ENCODE measurements at places on chromosomes 7 and 10.

DNA sequence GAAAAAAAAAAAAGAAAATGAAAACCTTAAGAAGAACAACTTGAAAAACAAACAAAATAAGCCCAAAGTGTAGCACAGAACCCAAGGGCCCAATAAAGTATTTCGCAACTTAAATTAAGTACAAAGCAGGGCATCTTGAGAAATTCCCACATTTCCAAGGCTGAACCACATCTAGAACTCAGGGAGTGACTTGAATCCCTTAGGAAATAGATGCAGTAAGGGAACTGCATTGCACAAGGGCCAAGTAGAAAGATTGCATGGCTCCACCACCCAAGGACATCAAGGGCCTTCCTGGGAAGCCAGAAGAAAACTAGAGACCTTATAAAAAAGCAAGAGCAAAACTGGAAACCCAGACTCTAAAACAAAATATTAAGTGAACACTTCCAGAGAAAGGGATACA, 352.7 kb downstream of the CXCL12 start:
- H3K27me3 ChIP-seq = no peaks in the 10 kb centered on the region

DNA sequence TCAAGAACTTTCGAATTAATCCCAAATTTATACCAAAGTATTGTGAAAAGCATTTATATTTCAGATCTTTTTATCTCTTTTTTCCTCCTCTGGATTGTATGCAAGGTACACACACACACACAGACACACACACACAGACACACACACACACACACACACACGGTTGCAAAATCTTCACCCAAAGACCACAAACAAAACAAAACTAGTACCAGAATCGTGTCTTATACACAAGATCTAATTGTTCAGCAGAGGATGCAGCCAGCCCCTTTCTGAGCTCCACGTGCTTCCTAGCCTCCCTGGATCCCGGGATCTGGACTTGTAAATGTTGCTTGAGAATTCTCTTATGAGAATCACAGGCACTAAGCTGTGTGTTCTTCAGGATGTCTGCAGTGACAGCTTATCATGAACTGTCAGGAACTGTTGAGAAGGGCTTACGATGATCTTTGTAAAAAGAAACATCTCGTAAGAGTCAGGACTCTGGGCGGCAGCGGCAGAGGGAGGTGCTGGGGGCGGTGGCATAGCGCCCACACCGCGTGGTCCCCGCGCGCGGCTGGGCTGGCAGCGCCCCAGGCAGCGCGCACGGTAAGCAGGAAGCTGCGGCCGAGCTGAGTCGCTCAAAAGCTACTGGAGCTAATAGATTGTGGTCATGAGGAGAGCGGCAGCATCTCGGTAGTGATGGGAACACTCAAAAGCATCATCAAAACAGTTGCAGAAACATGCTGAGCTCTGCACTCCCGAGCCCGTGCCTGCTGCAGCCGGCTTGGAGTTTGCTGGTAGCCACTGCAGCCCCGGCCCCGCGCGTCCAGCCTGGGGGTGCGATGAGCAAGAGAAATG, 277.6 kb downstream of the GATA3 start:
- H3K27me3 ChIP-seq = no peaks in the 10 kb centered on the region
- peak overlapping the region; percentile 61 for H3K4me3 ChIP-seq
- DNase-seq = peak; percentile 81

DNA sequence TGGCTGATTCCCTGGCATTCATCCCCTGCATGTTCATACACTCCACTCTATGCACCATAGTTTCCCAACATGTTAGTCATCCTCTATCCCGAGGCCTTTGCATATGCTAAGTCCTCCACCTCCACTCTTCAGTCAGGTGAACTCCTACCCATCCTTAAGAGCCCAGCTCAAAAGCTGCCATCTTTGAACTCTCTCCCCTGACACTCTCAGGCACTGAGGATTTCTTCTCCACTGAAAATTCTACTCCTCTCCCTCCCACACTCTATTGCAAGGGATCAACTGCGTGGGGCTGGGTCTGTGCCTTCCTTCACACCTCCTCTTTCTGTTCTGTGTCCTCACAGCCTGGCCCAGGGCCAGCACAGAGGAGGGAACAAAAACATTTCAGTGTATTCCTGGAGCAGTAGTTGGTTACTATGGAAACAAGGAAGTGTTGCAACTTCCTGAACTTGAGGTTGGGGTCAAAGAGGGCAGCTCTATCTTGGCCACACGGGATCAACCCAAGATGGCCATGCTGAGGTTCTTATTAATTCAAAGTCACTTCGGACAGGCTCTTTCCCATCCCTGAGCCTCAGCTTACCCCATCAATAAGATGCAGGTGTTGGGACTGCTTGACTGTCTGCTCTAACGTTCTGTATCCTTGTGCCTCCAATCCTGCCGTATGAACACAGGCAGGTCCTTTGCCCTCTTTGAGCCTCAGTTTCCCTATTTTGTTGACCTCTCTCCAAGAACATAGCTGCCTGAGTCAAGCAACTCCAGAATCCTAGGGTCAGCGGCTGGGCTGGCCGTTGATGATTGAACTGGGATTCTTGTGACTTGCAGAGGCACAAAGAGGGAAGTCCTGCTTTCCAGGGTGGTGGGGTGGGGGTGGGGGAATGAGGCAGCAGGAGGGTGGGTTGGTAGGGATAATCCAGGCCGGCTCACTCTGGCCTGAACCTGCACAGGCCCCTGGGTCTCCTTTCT, 15.5 kb downstream of the ZMIZ1 start:
- no peak for DNase-seq
- H3K4me3 ChIP-seq = no peak overlapping the region
- no peak overlapping the region for H3K27ac ChIP-seq
- no peaks in the 10 kb centered on the region for H3K36me3 ChIP-seq

DNA sequence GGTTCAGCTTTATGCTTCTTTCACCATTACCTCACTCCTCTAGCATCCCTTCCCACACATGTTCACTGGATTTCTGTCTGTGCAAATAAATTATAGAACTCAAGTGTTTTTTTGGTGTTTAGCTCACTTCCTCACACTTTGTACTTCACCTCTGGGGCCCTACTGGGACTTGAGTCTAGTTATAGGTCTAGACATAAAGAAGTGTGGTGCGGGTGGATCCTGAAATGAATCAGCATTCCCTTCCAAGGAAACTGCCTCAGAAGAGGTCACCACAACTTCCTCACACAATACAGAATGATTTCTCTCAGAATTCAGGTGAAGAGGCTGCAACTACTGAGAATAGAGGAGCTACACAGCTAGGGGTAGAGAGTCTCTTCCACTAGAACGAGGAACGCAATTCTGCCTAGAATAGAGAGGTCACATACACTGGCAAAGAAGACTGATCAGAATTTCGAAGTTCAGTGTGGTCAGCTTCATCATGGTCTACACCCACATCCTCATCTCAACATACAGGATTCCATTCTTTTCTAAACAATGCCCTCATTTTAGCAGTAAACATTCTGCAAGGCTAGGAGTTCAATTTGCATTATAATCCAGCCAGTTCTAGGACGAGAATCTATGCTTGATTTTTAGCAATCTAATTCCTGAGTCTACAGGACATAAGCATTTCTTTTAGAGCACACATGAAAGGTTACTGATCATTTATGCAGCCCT, 938.7 kb upstream of the PHF14 start:
- no peak overlapping the region for H3K4me3 ChIP-seq

DNA sequence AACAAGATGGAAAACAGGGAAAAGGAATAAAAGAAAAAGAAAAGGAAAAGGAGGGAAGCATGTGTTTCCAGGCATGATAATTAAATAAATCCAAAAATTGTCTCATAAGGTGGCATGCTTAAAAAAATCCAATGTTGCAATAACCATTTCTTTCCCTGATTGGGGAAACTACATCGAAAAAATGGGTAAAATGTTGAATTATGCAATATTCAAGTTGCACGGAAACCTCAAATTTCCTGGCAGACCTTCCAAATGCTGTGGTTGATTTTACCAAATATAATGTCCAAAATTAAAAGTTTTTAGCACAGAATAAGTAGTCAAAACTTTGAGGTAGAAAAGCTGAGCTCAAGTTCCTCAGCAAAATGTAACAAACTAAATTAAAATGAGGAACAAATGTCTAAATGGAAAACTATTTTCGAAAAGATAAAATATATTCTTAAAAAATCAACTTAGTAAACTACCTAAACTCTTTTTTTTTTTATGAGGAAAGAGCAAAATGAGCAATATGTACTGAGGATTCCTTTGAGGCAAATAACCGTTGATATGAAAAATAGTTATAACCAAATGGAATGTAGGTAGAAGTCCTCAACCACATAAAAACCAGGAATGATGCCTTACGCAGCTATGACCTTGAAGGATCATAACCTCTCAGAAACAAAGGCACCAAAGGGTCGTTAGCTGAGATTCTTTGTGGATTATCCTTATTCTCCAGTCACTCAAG, 52.6 kb downstream of the MACC1 start:
- no peak overlapping the region for H3K4me3 ChIP-seq
- H3K4me1 ChIP-seq = no peaks in the 10 kb centered on the region
- H3K27ac ChIP-seq = no peak overlapping the region
- no peak for DNase-seq
- H3K36me3 ChIP-seq = no peaks in the 10 kb centered on the region
- H3K27me3 ChIP-seq = no peaks in the 10 kb centered on the region

- H3K27ac ChIP-seq = no peak overlapping the region
- no peak for DNase-seq
- H3K36me3 ChIP-seq = no peaks in the 10 kb centered on the region
- no peaks in the 10 kb centered on the region for H3K27me3 ChIP-seq
- no peak overlapping the region for H3K4me3 ChIP-seq
These were observed 147.9 kb downstream of the DGKB start for GRCh38 chr7:14754631-14755030.

DNA sequence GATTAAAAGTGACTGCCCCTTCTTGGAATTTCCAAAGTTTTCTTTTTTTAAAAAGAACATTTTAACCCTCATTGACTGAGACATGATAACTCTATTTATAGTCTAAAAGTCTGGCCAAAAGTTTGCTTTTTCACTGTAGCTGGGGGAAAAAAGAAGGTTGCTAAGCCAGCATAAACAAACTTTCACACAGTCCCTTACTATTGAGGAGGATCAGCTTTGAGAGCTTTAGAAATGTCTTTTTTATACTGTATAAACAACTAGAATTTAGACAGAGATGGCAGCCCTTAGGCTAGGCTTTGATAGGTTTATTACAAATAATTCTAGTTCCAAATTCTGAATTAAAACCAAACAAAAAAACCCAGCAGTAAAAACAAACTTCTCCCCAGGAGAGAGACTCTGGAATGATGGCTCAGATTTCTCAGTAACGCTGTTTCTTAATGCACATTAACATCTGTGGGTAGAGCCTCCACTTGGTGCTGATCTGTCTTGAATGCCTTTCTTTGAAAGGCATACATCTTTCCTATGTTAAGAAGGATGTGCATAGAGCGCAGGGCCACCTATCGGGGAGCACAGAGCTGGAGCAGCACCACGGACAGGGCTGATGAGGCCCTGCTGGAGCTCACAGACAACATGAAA, 100.9 kb upstream of the PDLIM1 start:
- H3K4me3 ChIP-seq = no peak overlapping the region
- no peaks in the 10 kb centered on the region for H3K27me3 ChIP-seq
- no peak for DNase-seq
- no peaks in the 10 kb centered on the region for H3K36me3 ChIP-seq
- H3K27ac ChIP-seq = no peak overlapping the region

- no peaks in the 10 kb centered on the region for H3K4me1 ChIP-seq
- no peak overlapping the region for H3K4me3 ChIP-seq
- H3K36me3 ChIP-seq = no peaks in the 10 kb centered on the region
- no peak overlapping the region for H3K27ac ChIP-seq
These were observed 494.7 kb downstream of the CCSER2 start for GRCh38 chr10:84822931-84823630.

DNA sequence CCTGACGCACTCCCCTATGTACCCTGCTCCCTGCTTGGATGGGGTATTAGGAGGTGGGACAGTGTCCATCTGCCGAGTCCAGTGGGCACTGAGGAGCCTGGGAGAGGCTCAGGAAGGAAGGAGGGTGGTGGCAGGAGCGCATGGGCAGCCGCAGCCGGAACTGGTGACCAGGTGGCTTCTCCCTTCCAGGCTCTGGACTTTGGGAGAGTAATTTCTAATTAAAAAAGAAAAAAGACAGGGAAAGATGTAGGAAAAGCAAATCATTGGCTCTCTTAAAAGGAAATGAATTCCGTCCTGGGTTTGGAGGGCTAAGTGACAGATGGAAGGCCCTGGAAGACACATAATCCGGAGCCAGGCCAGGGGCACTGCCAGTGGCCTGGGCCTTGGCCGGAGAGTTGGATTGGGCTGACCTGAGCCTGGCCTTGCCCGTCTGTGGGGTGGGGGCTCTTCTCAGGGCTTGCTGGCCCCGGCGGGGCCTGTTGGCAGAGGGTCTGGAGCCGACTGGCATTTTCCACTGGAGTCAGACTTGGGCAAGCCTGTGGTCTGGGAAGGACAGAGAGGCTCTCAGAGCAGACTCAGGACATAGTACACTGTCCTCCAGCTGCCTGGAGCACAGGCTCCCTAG, 63.0 kb downstream of the NEURL1 start:
- H3K27ac ChIP-seq = no peak overlapping the region
- H3K36me3 ChIP-seq = no peaks in the 10 kb centered on the region
- no peak for DNase-seq
- H3K4me1 ChIP-seq = peaks cover 28% of the 10 kb centered on the region

- no peak overlapping the region for H3K4me3 ChIP-seq
- peaks cover 65% of the 10 kb centered on the region for H3K4me1 ChIP-seq
- no peak overlapping the region for H3K27ac ChIP-seq
- H3K27me3 ChIP-seq = no peaks in the 10 kb centered on the region
These were observed 8.1 kb downstream of the MXI1 start for GRCh38 chr10:110215286-110216170.

DNA sequence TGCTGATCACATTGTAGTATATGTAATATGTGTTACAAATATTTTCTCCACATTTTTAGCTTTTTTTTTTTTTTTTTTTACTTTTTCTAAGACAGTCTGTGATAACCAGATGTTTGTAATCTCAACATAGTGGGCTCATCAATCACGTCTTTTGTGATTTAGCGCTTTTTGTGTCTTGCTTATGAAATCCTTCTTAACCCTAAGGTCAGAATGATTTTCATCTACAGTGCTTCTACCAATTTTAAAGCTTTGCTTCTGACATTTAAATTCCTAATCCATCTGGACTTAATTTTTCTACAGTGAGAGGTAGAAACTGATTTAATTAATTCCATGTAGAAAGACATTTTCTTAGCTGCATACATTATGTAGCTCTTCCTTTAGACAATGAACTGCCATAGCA, 626.4 kb downstream of the TNS3 start:
- no peaks in the 10 kb centered on the region for H3K27me3 ChIP-seq
- no peak overlapping the region for H3K27ac ChIP-seq
- no peaks in the 10 kb centered on the region for H3K4me1 ChIP-seq
- H3K36me3 ChIP-seq = no peaks in the 10 kb centered on the region
- no peak for DNase-seq
- no peak overlapping the region for H3K4me3 ChIP-seq

All from CD4-positive, alpha-beta T cell (primary cell).